CMK (cell line): ENCODE measurements at places on chromosomes 7 and 10.
A peak's percentile ranks its signal among the peaks of the same experiment; 100 is the strongest.

DNA sequence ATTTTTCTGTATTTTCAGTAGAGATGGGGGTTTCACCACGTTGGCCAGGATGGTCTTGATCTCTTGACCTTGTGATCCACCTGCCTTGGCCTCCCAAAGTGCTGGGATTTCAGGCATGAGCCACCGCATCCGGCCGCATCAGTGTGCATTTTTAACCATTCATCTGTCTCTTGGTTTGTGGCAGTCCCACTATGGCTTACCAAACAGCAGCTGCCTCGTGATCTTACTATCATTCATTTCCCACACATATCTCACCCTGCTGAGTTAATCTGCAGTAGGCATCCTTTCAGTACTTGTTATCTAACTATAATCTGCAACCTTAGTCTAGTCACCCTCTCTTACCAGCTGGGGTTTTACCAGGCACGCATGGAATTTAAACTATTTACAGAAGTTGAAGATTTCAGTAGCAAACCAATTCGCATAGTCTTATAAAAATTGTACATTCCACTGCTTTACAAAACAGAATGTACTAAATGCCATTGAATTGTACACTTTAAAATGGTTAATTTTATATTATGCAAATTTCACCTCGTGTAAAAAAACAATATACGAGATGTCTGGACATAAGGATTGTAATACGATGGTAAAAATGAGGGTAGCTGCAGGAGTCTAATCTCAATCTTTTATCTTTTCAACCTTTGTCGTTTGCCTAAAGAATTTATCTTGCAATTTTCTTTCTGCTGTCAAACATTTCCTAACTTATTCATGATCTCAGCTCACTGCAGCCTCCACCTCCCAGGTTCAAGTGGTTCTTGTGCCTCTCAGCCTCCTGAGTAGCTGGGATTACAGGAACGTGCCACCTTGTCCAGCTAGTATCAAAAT lies 4.6 kb upstream of the TBC1D12 start:
- no peak for DNase-seq

DNA sequence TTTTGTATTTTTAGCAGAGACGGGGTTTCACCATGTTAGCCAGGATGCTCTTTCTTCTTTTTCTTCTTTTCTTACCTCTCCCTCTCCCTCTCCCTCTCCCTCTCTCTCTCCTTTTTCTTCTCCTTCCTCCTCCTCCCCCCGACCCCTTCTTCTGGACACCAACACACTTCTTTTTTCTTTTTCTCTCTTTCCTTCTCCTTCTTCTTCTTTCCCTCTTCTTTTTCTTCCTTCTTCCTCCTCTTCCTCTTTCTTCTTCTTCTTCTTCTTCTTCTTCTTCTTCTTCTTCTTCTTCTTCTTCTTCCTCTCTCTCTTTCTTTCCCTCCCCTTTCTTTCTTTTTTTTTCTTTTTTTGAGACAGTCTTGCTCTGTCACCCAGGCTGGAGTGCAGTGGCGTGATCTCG lies 14.0 kb downstream of the MMD2 start:
- no peak for DNase-seq

GRCh38 chr10:26781797-26782196 lies 79.0 kb downstream of the ABI1 start:
- DNase-seq: no peak

GRCh38 chr10:133235932-133236331 lies 1.7 kb upstream of the VENTX start:
- no peak for DNase-seq

DNA sequence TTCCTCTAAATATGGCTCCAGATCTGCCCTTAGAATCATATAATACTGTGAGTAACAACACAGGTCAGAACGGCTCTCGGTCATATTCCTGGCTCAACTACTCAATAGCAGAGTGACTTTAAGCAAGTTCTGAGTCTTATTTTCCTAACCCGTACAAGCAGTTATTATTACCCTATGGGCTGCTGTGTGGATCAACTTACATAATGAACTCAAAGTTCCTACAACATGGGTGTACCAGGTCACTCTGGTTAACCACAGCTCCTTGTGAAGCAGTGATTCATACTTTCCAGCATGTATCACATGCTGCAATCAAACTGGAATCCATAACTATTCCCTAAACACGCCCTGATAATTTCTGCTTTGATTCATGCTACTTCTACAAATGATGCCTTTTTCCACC lies 107.3 kb downstream of the LRRN3 start:
- no peak for DNase-seq

DNA sequence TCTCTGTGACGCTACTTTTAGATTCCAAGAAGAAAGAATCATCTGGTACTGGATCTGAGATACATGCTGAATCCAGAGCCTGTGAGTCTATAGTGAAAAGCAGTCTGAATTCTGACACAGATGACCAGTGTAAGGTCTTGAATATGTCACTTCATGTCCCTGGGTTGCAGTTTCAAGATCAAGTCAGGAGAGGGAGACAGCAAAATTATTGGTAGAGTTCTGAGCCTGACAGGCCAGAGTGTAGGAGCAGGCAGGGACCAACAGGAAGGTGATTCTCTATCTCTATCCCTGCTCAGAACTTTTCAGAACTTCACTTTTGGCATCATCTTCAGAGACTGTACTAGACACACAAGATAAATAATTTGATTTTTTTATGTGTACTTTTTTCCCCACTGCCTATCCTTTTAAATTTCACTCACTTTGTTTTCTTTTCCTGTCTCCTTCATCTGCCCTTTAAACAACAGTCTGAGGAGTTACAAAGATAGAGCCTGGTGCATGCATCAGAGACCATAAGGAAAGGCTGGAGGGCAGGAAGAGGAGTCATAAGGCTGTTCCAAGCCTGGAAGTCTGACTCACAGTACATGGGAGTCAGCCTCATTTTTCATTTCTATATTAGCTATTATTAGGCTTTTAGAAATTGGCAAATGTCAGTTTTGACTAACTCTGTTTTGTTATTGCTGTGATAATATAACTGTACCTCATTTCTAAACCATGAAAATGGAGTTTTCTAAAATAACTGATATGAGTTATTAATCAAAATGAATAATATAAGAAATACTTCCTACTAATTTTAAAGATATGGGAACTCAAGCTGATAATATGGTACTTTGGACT lies 120.2 kb upstream of the TMEM229A start:
- DNase-seq: no peak

GRCh38 chr10:88582411-88582805 lies 710 bp downstream of the RNLS start:
- no peak for DNase-seq

GRCh38 chr7:127998671-127999070 lies 32.6 kb downstream of the LRRC4 start:
- DNase-seq: no peak

DNA sequence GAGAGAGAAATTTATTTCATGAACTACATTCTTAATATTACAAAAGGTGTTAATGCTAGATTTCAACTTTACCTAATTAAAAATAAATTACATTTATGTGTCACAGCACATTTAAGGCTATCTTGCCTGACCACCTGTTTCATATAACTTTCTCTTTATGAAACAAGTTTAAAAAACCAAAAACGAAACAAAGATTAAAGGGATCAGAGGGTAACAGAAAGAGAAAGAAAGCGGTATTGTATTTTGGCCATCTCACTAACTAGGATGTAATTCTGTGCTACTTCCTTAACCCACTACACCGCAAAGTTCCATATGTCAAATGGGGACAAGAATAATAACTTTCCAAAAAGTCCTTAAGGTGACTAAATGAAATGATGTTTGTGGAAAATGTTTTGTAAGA lies 6.3 kb upstream of the RHOBTB1 start:
- no peak for DNase-seq

GRCh38 chr7:138500892-138501291 lies 40.8 kb downstream of the TRIM24 start:
- DNase-seq: no peak

DNA sequence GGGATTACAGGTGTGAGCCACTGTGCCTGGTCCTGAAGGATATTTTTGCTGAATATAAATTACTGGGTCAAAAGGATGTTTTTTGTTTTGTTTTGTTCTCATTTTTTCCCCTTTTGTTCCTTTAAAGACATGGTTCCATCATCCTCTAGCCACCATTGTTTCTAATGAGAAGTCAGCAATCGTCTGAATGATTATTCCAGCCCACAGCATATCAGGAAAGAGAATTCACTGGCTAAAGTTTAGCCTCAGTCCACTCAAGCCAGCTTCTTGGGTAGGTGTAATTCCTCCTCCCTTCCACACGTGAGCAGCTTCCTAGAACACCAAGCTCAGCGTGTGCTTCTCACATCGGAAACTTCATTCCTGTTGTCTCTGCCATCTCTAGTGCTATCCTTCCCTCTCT lies 112.8 kb upstream of the INSIG1 start:
- DNase-seq: no peak

GRCh38 chr7:34311591-34311990 lies 346.4 kb upstream of the NPSR1 start:
- no peak for DNase-seq

DNA sequence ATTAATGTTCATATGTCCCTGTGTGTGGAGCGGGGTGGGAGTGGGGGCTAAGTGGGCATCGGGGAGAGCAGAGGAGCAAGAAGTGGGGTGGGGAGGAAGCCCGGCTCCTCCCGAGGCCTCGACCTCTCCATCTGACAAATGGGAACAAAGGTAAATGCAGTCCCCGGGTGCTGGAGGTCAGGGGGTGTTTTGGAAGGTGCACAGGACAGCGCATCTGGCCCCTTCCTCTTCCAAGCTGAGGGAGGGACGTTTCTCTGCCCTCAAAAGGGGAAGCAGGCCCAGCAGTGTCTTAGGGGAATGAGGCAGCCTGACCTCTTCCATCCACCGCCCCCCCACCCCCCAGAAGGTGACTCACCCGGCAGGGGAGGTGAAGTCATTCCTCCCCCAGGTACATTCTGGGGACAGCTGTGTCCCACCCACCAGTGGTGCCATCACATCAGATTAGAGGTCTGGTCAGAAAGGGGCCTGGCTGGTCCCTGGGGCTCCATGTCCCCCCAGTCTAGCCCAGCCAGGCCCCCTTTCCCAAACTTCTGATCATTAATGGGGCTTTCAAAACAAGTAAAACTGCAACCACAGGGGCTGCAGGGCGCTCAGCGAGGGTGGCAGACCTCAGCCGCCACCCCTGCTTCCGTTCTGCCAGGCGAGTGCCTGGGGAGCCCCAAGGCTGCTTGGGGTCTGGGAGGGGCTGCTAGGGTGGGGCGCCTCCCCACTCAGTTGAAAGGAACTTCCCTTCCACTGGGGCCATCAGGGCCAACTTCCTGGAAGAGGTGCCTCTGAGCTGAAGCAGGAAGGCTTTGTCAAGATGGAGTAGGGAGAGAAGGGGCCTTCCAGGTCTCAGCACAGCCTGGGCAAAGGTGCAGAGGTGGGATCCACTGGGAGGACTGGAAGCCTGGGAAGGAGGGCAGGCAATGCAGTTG lies 10.8 kb downstream of the LFNG start:
- peak; percentile 55 for DNase-seq

GRCh38 chr10:70378122-70378521 lies 4.3 kb downstream of the LRRC20 start:
- no peak for DNase-seq

GRCh38 chr10:89535171-89536012 lies at the start of gene SLC16A12:
Gene SLC16A12, minus strand, starts transcription at chr10:89535594. Its CDS starts 73,016 bp downstream, at chr10:89462578.
- DNase-seq: no peak

DNA sequence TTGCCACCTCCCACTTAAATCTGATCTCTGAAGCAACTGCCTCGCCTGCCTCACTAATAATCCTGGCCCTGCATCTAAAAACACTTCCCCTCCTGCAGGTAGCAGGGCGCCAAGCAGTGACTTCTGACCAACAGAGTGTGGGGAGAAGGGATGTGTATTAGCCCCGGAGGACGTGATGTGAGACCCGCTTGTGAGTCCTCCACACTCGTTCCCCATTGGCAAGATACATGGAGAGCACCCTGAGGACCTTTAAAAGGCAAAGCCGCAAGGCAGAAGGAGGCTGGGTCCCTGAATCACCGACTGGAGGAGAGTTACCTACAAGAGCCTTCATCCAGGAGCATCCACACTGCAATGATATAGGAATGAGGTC lies 6.1 kb upstream of the PILRA start:
- no peak for DNase-seq

DNA sequence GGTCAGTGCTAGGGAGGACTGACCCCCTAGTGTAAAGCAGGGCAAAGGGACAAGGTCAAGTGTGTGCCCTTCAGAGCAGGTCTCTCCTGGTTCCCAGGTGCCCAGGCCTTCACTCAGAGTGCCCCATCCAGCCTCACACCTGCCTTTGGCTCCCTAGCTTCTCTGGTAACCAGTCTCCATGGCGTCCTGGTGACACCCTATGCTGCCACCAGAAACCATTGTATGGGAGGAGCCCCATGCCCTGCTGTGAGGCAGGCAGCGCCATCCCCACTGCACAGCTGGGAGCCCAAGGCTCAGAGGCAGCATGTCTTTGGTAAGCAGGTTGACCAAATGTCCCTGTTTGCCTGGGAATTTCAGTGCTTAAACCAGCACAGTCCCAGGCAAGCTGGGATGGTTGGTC lies 33.1 kb upstream of the HMX3 start:
- DNase-seq: no peak

- no peak for DNase-seq
These were observed 315.1 kb downstream of the C7orf25 start for GRCh38 chr7:42596737-42597136.

DNA sequence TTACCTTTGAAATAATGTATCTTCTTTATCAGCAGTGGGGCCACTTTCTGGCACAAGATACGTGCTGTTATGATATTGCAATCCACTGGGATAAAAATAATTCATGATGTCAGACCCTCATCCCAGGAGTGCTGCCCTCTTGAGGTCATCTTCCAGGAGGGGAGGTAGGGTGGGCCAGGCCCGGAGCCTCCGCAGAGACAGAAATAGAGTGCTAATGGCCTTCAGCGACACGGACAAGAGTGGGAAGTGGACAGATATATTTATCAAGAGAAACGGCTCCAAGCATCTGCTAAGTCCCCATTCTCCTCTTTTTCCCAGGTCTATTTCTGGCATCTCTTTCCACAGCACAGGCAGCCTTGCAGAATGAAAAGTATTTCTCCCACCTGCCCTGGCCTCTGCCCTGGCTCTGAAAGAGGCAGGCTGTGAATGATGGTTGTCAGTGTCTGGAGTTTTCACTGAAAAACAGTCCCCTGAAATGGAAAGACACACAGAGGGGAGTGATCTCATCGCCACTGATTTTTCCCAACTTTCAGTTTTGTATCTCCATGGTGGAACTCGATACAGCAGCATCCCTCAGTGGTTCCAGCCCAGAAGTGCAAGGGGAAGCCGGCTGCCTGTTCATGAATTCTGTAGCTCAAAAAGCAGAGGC lies 251.7 kb upstream of the MYO3A start:
- no peak for DNase-seq

DNA sequence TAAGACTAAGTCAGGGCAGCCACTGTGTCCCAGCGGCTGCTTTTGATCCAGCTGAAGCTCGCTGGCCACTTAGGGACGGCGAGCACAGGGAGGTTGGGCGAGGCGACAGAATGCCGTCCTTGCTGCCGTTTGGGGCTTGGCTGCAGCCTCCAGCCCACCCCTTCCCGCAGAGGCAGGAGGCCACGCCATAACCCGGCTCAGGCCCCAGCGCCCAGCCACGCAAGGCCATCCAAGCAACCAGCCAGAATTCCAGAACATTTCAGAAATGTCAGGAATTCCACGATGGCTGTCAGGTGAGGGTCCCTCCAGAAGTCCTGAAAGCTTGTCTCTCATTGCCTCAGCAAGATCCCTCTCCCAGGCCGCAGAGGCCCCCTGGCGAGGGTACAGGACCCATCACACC lies 479.1 kb upstream of the FOXK1 start:
- DNase-seq: no peak
